CD4-positive, alpha-beta T cell treated with Interleukin-12 subunit alpha and Interleukin-12 subunit beta, for 1 hour (primary cell): ENCODE measurements at places on chromosomes 5 and 9.
A peak's percentile ranks its signal among the peaks of the same experiment; 100 is the strongest.

DNA sequence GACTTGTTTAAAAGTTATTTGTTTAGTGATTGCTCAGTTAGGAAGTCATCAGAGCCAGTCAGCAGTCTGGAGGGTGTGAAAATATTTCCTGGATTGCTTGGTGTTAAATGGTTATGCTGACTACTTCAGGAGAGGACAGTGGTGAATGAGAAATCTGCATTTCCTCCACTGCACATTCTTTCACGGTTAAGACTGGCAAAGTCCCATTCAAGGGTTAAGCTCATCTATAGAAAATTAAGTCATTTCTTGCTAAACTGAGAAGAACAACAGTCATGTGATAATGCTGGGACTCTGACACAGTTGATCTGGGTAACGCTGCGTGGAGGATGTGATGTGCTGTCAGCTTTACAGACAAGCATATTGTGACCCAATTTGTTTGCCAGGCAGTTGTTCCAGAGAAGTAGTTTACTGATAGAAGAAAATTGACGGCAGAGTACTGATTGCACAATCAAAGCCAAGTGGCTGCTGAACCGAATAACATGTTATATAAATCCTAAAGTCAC is 80.4 kb downstream of the GRAMD2B start:
- peak; percentile 5 for DNase-seq

- no peak for DNase-seq
These were observed 54.4 kb downstream of the MLANA start for GRCh38 chr9:5945112-5945511.

GRCh38 chr9:105984714-105985113 is 290.4 kb downstream of the TMEM38B start:
- DNase-seq, result no peak

- no peak for DNase-seq
These were observed 42.1 kb downstream of the DENND1A start for GRCh38 chr9:123887837-123888236.
